ENCODE measurements at places on chromosomes 5 and 9.

GRCh38 chr9:1267141-1267570 lies 217.0 kb downstream of the DMRT2 start:
- DNase-seq, result no peak

GRCh38 chr9:117772960-117773359 lies 68.8 kb downstream of the TLR4 start:
- no peak for DNase-seq

DNA sequence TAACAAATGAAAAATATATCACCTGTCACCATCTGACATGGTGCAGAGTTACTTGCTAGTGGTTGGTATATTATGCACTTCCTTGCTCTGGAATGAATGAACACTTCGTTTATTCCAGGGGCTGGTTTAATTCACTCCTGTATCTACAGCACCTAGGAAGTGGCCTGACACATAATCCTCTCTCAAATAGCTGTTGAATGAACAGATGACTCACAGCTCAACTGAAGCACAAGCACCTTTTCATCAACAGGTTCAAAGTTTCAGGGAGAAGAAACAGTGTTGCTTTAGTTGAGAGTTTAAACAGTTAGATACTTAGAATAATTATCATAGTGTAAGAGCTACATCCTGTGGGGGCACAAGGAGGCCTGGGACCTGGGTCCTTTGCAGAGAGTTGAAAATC lies 135.0 kb upstream of the DAP start:
- DNase-seq, result no peak

- DNase-seq, result no peak
Observed at GRCh38 chr5:170403675-170404074, 14.5 kb upstream of the KCNMB1 start.

DNA sequence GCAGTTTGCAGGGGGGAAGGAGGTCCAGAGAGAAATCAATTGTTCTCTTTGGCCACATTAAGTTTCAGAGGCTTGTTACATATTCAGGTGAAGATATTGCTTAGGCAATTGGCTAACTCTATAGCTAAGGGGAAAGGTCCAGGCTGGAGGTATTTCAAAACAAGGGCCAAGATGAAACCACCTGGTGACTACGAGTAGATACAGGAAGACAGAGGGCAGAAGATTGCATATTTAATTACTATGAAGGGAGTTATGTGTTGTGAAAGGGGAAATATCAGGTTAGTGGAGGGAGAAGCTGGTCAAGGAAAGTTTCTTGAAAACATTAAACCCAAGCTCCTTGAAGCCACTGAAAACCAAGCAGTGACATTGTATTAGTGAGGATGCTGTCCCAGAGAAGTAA lies 1.9 kb upstream of the RAD23B start:
- DNase-seq, result no peak

DNA sequence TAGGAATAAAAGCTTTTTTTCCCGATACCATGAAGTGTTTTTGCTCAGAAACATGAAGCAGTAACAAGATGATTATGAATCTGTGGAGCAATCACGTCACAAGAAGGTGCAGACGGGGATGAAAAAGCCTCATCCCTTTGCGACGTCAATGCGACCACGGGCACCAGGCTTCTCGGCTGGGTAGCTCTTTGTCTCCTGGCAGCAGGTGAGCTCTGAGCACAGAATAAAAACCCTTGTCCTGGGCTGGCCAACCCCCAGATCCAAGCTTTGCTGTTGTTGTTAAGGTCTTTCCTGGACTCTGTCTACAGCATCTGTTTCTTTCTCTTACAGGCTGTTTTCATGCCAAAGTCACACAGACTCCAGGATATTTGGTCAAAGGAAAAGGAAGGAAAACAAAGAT lies 113.8 kb downstream of the ANKRD18B start:
- DNase-seq, result no peak

GRCh38 chr5:104793031-104793754 lies 1230.6 kb upstream of the NUDT12 start:
- DNase-seq, result no peak

GRCh38 chr5:62460578-62460983 lies 48.0 kb downstream of the IPO11 start:
- DNase-seq, result no peak

DNA sequence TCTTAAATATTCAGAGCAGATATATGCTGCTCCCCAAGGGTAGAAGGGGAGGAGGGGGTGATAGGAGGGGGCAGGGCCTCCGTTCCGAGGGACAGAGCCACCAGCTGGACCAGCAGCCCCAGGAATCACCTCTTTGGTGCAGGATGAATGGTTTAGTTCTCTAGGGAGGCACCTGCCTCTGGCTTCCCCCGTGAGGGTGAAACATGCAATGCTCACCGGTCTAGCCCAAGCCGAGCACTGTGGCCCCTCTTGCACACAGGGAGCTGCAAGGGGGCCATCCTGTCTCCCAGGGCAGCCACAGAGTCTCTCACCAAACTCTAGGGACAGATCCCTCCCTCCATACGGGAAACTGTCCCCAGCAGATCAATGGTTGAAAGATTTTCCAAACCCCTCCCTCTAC lies 163.7 kb downstream of the DAB2IP start:
- no peak for DNase-seq

DNA sequence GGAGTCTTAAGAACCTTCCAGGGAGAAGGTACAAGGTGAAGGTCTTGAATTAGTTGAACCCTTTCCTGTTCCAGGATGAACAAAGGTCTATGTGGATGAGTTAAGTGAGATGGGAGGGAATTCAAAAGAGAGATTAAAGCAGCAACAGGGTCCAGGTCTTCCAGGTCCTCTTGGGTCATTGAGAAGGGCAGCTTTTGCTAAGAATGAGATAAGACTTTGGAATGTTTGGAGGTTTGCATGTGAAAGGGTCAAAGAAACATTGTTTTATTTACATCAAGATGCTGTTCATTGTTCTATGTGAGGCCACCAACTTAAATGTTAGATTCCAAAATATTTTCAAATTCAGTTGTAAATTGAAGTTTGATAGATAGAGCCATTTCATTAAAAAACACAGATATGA lies 463.9 kb downstream of the ANXA1 start:
- no peak for DNase-seq

DNA sequence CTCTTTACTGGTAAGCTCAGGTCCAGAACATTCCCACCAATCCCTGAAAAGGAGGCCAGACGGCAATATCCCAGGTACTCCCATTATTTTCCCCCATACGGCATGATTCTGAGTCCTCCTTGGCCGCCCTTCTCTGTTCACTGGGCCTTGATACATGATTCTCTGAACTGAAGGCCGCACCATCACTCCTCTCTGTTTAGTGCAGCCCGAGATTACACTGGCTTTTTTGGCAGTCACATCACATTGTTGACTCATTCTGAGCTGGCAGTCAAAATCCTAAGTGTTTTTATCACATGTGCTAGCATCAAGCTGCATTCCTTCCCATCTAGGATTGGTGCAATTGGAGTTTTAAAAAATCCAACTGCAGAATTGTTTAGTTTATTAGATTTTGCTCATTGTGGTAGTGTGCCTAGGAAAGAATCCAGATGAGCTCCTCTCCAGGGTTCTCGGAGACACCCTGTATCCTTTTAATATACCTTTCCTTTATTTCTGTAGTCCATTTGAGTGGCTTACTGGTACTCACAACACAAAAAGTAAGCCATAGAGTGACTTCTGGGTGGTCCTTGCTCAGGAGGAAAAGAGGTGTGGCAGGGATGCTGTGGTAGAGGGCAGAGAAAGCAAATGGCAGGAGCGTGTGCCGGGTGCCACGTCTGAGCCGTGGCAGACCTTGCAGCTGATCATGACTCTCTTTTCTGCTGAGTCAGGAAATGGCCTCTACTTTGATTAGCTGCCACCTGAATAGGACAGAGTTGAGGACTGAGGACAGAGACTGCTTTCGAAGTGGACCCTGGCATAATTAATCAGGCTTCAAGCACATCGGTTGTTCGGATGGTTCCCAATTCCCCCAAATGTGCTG lies 121.1 kb upstream of the IL12B start:
- no peak for DNase-seq

DNA sequence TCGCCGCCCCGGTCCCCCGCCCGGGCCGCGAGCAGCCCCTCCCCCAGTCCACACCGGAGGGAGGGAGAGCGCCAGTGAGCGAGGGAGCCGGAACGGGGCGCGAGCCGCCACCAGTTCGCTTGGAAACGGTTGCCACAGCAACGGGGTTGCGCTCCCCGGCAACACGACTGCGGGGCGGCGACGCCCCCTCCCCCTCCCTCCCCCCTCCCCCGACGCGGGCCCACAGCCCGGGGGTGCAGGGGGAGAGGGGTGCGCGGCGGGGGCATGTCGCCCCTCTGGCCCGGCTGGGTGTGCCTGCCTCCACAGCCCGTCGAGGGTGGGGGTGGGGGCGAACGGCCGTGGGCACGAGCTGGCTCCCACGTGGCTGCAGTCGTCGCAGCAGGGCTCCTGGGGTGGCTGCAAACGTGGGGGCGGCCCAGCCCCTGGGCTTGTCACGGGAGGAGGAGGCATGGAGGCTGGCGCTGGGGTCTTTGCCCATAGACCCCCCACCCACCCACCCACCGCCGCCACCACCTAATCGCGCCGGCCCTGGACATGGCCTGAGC lies 524 bp downstream of the PRR7 start:
- peak; percentile 59 for DNase-seq

- DNase-seq, result no peak
Observed at GRCh38 chr5:175564716-175565115, 86.4 kb downstream of the SFXN1 start.

- no peak for DNase-seq
Observed at GRCh38 chr5:126369995-126370731, 53.0 kb upstream of the GRAMD2B start.

DNA sequence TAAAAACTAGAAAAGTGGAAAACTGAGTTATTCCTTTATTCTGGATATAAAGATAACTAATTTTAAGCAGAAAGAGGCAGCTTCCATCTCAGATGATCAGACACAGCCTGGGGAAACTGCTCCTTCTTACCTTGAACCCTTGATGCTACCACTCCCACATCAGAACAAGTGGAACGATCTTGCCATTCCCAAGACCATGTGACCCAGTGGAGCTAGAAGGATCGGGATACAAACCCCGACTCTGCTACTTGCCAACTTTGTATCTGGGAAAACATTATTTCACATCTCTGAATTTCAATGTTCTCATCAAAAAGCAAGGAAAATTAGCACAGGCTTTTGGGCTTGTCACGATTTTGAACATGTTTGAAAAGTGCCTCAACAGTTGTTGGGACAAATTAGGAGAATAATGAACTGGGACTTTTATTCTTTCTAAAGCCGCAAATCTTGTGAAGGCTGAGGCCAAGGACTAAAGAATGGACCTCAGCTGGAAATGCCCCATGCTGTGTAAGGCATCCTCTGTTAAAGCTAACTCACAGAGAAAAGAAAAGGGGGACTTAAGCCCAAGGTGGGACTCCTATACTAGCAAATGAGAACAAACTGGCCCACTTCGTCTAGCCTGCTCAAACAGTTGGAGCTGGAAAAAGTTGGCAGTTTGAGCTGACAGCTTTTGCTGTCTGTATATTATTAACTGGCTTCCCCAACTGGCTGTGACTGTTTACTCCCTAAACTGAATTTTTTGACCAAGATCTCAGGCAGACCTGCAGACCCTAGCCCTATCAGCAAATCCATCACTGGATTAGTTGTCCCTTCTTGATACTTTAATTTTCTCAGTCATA lies 552.3 kb downstream of the EFNA5 start:
- no peak for DNase-seq

DNA sequence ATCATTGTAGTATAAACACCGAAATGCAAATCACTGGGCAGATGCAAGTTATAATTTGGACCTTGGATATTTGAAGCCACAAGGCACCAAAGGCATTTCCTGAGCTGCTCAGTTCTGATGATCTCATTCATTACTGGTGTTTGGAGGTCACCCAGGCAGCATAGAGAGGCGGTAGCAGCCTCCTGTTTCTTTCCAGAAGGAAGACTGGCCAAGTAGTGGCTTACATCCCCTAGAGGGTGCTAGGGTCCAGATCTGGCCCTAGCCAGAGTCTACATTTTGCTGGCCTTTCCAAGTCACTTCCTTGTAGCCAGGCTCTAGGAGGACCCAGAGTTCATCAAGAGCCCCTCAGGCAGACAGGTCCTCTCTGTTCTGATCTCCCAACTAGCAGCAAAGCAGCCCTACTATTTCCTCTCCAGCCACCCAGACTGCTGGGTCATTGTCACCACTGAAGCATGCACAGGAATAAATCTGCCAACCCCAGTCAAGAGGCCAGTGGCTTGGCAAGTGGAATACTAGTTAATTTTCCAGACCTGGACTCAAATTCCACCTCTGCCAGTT lies 33.4 kb upstream of the TTC1 start:
- no peak for DNase-seq

DNA sequence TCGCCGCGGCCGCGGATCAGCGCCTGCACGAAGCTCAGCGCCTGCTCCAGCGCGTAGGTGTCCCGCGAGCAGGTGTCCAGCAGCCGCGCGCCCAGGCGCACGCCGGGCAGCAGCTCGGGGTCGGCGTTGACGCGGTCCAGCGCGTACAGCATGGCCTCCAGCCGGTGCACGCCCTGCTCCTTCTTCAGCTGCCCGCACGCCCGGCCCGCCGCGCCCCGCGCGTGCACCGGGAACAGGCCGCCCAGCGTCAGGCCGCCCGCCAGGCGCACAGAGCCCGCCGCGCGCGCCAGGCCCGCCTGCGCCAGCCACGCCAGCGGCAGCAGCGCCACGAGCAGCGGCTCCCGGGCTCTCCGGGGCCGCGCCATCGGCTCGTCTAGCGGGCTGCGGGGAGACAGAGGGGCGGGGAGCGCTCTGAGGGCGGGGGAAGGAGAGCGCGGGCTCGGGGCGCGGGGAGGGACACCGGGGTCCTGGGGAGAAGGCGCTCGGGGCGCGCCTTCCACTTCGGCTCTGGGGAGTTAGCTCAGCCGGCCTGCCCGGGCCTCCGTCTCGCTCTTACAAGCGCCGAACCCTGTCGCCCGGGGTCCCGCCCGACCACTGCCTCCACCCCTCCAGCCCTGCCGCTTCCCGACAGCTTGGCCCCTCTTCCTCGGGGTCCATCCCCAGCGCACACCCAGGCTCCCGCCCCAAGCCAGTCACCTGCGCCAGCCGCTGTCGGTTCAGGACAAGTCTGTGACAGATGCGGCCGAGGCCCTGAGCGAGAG lies at the start of gene GRM6:
Gene GRM6, minus strand, starts transcription at position 741 of the 761 bp plus-strand sequence. Its CDS starts 376 bp downstream, at position 365.
- DNase-seq, result no peak

DNA sequence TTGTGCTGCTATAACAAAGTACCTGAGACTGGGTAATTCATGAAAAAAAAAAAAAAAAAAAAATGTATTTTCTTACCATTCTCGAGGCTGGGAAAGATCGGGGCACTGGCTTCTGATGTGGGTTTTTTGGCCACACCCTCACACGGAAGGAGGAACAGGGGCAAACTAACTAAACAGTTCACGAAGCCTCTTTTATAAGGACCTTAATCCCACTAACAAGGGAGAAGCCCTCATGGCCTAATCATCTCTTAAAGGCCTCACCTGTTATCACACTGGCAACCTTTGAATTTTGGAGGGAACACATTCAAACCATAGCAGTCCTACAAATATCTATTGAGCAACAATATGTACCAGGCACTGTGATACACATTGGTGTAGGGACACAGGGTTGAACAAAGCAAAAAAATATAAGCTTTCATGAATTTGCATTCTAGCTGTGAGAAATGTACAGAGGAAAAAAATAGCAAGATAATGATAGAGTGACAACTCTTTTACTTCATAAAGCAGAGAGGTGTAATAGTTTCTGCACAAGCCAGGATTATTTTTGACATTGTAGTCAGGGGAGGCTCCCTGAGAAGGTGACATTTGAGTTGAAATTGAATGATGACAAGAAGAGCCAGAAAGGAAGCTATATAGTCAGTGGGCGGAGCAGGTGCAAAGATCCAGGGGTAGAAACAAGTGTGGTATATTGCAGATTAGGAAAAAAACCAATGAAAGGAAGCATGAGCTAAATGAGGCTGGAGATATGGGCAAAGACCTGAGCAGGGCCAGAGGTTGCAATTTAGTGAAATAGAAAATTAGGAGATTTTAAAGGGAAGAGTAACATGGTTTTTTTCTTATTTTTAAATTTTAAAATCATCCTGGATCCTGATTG lies 68.1 kb upstream of the GRAMD2B start:
- no peak for DNase-seq

- no peak for DNase-seq
Observed at GRCh38 chr9:132639322-132639721, 30.5 kb downstream of the DDX31 start.

Measured in C1 segment of cervical spinal cord (tissue), 14 donors.